CD4-positive, alpha-beta memory T cell (primary cell): ENCODE measurements at places on chromosomes 11 and 22. TPM values are rescaled to one million over a fixed set of nuclear protein-coding genes. Genes with fewer than 3 reads are reported as not detected.

DNA sequence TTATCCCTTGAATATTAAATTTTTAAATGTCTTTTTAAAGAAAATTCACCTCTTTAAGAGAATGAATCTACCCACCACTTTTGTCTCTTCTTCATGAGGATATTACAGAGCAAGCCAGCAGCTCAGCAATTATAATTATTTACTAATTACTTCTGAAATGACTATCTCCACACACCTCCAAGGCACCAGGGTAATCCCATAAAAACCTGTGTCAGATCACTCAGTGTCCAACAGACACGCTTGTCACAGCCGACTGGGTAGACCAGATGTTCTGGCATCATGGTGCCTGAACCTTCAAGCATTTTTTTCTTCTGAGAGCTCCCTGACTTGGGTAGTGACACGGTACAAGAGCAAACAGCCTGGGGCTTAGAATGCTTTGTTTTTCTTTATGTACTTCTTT lies 61.4 kb downstream of the EFCAB6 start:
- no peak overlapping the region for H3K27ac ChIP-seq
- DNase-seq, result no peak

- H3K27me3 ChIP-seq, result no peaks in the 10 kb centered on the region
- peak within 1 kb of the TSS; percentile 51 for H3K4me3 ChIP-seq
- DNase-seq, result no peak
- no peaks in the 10 kb centered on the region for H3K36me3 ChIP-seq
- H3K4me1 ChIP-seq, result peaks cover 23% of the 10 kb centered on the region
- peak within 1 kb of the TSS; percentile 61 for H3K27ac ChIP-seq
Observed at GRCh38 chr22:21014726-21015465, at the start of gene P2RX6. Gene P2RX6, plus strand, starts transcription at chr22:21015165. Its CDS starts 10 bp downstream, at chr22:21015175.

- H3K4me1 ChIP-seq, result peaks cover 50% of the 10 kb centered on the region
- DNase-seq, result peak; percentile 46
- H3K27me3 ChIP-seq, result no peaks in the 10 kb centered on the region
- H3K36me3 ChIP-seq, result no peaks in the 10 kb centered on the region
- H3K4me3 ChIP-seq, result no peak overlapping the region
Observed at GRCh38 chr11:3920148-3920852, 64.8 kb downstream of the STIM1 start.

DNA sequence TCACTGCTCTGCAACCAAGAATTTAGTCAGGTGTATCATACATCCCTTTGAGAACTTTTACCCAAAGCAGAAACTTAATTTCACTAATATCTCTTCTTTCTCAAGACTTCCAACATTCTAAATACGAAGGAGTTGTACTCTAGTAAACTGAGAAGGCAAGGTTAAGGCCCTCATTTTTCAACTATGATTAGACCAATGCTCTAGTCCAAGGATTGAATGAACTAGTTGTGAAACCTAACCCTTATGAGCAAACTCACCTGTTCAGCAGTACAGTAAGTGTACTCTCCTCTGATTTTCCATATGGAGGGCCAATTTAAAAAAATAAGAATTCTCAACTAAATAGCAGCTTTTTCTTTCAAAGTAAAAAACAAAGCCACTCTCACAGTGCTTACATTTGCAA lies 180.0 kb upstream of the C11orf58 start:
- H3K27me3 ChIP-seq, result no peaks in the 10 kb centered on the region
- no peak overlapping the region for H3K4me3 ChIP-seq
- no peak for DNase-seq
- no peak overlapping the region for H3K27ac ChIP-seq

The SLC5A1 gene
- total RNA-seq, result not detected

The RAB36 gene
- 0.64 TPM for total RNA-seq

The B4GALNT4 gene
- 2.2 TPM for total RNA-seq
